ENCODE measurements at places on chromosomes 2 and 18.

- no peak for DNase-seq
Measured at GRCh38 chr2:11102956-11103860, 52.1 kb upstream of the SLC66A3 start.

DNA sequence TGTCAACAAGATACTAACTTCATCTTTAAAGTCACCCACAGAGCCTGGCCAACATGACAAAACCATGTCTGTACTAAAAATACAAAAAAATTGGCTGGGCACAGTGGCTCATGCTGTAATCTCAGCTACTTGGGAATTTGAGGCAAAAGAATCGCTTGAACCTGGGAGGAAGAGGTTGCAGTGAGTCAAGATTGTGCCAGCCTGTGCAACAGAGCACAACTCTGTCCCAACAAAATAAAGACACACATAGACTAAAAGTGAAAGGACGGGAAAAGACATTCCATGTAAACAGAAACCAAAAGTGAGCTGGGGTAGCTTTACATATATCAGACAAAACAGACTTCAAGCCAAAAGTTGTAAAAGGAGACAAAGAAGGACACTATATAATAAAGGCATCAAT is 34.8 kb downstream of the USP34 start:
- no peak for DNase-seq

GRCh38 chr2:101731221-101732054 is 33.9 kb downstream of the MAP4K4 start:
- DNase-seq: no peak

DNA sequence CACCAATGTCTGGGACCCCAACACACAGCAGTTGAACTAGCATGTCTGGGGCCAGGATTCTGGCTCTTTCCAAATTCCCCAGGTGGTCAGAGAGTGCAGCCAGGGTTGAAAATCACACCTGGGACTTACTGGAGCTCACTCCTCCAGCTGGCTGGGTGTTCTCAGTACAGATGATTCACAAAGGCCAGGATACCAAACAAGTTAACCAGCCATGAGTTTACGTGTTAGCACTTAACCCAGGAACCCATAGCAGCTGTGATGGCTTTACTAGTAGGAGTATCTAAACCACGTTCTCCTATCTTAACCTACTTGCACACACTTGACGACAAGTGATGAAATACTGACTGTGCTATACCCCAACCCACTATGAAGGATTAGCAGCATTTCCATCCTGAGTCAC is 222.8 kb downstream of the FBXO15 start:
- DNase-seq: no peak

- DNase-seq: no peak
Measured at GRCh38 chr2:209830722-209831465, 59.3 kb downstream of the UNC80 start.

DNA sequence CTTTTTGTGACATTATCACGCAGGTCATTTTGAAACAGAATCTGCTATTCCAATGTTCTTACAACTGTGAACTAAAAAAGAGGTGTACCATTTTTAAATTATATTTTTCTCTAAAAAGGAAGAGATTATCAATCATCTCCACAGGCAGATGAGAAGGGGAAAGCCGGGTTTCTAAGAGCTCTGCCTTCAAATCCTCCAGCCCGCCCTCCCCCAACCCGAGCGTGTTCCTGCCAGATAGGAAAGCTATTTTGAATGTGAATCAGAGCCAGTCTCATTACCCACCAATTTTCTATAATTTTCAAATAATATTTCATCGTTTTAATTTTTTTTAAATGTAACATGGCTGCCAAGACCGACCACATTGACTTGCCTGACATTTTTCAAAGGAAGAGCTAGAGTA is 65.9 kb downstream of the KCNF1 start:
- no peak for DNase-seq

DNA sequence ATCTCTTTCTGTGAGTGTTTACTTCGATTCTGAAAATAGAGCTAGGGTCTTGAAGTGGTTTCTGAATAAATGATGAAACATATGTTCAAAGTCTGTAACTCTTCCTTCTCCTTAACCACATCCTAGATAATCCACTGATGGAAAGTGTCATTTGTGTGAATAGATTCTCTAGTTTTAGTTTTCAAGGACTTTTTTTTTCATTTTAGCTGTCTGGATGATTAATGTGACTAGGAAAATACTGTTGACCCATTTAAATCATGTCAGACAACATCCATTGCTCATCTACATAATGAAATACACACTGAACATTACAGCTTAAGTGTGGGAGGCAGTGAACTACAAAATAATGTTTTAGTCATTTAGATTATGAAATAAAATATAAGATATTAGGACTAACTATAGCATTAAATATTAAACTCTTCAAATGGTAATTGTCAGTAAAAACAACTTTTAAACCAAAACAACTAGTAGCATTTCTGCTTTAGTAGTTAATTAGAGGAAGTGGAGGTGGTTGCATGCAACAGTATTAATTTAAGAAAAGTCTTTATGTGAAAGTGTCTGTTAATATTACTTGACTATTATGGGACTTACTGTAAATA is 39.1 kb upstream of the DLX1 start:
- DNase-seq: no peak

DNA sequence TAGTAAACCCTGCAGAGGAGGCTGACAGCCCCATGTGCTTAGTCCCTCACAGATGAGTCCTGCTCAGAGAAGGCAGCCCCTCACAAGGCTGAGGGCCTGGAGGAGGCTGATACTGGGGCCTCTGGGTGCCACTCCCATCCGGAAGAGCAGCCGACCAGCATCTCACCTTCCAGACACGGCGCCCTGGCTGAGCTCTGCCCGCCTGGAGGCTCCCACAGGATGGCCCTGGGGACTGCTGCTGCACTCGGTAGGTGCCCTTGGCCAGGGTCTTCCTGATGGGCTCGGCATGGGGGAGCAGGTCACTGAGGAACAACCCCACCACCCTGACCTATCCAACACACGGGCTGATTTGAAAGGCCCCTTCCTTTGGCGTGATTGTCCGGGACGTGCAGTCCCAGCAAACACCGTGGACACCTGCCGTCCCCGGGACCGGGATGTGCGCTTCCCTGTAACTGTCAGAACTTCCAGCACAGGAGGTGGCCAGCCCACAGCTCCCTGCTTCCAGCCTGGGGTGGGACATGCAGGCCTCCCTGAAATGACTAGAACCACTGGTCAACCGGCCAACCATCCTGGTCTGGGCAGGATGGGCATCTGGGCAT is 38.6 kb downstream of the MLPH start:
- no peak for DNase-seq

DNA sequence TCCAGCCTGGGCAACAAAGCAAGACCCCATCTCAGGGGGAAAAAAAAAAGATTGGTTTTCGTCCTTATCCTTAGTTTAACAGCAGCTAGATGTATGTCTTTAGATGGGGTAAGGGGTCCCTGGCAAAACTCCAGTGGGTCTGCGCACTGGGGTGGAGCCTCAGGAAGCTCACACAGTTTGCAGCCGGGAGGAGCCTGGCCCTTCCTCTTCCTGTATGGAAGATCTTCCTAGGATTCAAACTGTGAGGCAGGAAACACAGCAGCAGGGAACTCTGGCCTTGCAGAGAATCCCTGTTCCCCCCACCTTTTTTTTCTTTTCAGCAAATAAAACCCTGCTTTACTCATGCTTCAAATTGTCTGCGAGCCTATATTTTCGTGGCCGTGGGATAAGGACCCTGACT is 12.5 kb upstream of the GRP start:
- DNase-seq: no peak

All from GM18507 (cell line).